ENCODE measurements at places on chromosomes 6 and 20.

GRCh38 chr6:50211582-50211981, 161.9 kb upstream of the DEFB112 start:
- H3K36me3 ChIP-seq, result no peaks in the 10 kb centered on the region
- H3K27me3 ChIP-seq, result no peaks in the 10 kb centered on the region
- DNase-seq, result no peak
- no peak overlapping the region for H3K4me3 ChIP-seq

- peak overlapping the region; percentile 84 for H3K27ac ChIP-seq
- H3K36me3 ChIP-seq, result peaks cover 4% of the 10 kb centered on the region
- DNase-seq, result no peak
These were observed 37.1 kb downstream of the MAN1A1 start for GRCh38 chr6:119312441-119312840.

- DNase-seq, result no peak
- no peaks in the 10 kb centered on the region for H3K36me3 ChIP-seq
- no peak overlapping the region for H3K27ac ChIP-seq
- H3K4me3 ChIP-seq, result no peak overlapping the region
These were observed 102.0 kb downstream of the HS3ST5 start for GRCh38 chr6:114240796-114241195.

GRCh38 chr20:50711113-50711825, 19.9 kb upstream of the RIPOR3 start:
- no peaks in the 10 kb centered on the region for H3K4me1 ChIP-seq
- H3K36me3 ChIP-seq, result no peaks in the 10 kb centered on the region
- DNase-seq, result no peak
- no peak overlapping the region for H3K4me3 ChIP-seq

DNA sequence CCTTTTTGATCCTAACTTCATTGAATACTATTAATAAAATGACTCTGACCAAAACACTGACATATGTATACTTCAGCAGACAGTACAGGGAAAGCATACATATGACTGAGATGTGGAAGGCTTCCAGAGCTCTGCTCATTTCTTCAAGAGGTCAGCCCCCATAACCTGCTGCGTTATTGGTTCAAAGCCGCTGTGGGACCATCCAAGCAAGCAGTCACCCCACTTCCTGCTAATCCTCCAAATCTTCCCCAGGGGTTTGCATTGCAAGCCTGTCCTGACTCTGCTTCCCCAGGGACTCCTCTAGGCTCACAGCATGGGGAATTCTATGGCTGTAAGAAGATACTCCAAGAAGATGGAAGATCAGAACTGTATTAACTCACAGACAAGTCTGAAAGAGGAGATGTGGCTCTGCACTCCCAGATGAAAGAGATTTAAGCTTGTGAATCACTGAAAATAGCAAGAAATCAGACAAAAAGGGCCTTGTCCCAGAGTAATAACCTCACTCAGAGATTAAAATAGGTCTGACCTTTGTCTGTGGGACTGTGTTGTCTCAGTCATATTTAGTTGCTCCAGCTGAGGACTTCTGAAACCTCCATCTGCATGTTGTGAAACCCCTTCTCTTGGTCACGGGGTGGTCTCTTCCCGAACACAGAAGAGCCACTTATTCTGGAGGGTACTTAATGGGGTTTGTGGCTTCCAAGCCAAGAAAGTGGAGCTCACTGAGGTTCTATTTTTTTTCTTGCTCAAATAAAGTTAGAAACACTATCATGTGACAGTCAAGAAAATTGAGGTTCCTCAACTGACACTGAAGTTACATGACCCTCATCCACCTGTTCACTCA, 101.5 kb upstream of the MARCKS start:
- no peaks in the 10 kb centered on the region for H3K27me3 ChIP-seq
- DNase-seq, result no peak
- H3K27ac ChIP-seq, result no peak overlapping the region
- no peaks in the 10 kb centered on the region for H3K36me3 ChIP-seq
- no peaks in the 10 kb centered on the region for H3K4me1 ChIP-seq

GRCh38 chr6:67666177-67666964, 968.7 kb upstream of the ADGRB3 start:
- H3K27me3 ChIP-seq, result no peaks in the 10 kb centered on the region
- no peak for DNase-seq
- H3K4me3 ChIP-seq, result no peak overlapping the region

GRCh38 chr6:116424001-116424400, 37.2 kb upstream of the CALHM6 start:
- no peak overlapping the region for H3K4me3 ChIP-seq
- no peak overlapping the region for H3K27ac ChIP-seq
- no peak for DNase-seq

- peaks cover 28% of the 10 kb centered on the region for H3K36me3 ChIP-seq
- no peak overlapping the region for H3K27ac ChIP-seq
- H3K4me1 ChIP-seq, result no peaks in the 10 kb centered on the region
- no peak for DNase-seq
These were observed 73.0 kb downstream of the SERAC1 start for GRCh38 chr6:158095031-158095430.

GRCh38 chr20:38747495-38748096, 664 bp upstream of the ACTR5 start:
- peaks cover 8% of the 10 kb centered on the region for H3K36me3 ChIP-seq
- no peaks in the 10 kb centered on the region for H3K27me3 ChIP-seq
- peak overlapping the region; percentile 91 for H3K4me3 ChIP-seq
- H3K4me1 ChIP-seq, result peaks cover 22% of the 10 kb centered on the region
- no peak for DNase-seq

GRCh38 chr6:87756858-87757257, 54.8 kb upstream of the AKIRIN2 start:
- peaks cover 21% of the 10 kb centered on the region for H3K4me1 ChIP-seq
- H3K27me3 ChIP-seq, result no peaks in the 10 kb centered on the region
- H3K36me3 ChIP-seq, result no peaks in the 10 kb centered on the region
- peak; percentile 52 for DNase-seq
- H3K4me3 ChIP-seq, result no peak overlapping the region

DNA sequence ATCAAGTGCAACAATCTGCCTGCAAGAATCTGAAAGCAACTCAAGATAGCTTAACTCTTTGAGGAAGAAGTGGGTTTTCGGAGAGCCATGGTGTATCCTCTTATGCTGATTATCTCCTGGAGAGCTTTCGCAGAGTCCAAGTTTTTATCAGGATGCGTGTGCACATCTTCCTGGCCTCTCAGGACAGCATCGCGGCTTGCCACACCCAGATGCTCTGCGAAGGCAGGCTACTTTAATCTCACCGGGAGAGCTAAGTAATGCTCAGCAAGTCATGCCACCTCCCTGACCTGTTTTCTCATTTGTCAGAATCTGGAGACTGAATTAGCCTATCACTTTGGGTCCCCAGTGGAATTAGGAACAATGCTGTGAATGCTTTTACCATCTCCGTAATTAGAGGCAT, 52.9 kb downstream of the TTI1 start:
- no peak overlapping the region for H3K4me3 ChIP-seq
- DNase-seq, result no peak
- peaks cover 29% of the 10 kb centered on the region for H3K36me3 ChIP-seq
- H3K27ac ChIP-seq, result no peak overlapping the region
- H3K27me3 ChIP-seq, result no peaks in the 10 kb centered on the region

DNA sequence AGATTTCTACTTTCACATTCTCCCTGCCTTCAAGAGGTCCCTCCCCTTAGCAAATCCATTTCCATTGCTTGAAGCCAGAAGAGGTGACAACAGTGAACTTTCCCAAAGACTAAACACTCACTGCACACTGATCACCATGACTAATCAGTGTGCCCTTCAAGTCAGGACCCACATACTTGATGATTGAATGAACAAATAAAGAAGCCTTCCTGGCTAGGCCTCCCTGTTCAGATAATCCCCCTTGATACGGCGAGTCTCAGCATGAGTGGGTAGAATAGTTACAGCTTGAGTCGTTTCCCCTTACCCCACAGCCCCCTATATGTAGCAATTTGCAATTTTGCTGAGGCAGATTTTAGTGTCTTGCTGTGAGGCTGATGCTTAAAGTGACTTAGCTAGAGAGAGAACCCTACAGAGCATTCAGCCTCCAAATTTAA, 102.2 kb downstream of the UNC5CL start:
- peaks cover 13% of the 10 kb centered on the region for H3K27me3 ChIP-seq
- no peaks in the 10 kb centered on the region for H3K36me3 ChIP-seq
- H3K4me3 ChIP-seq, result no peak overlapping the region
- no peak overlapping the region for H3K27ac ChIP-seq
- H3K4me1 ChIP-seq, result no peaks in the 10 kb centered on the region

DNA sequence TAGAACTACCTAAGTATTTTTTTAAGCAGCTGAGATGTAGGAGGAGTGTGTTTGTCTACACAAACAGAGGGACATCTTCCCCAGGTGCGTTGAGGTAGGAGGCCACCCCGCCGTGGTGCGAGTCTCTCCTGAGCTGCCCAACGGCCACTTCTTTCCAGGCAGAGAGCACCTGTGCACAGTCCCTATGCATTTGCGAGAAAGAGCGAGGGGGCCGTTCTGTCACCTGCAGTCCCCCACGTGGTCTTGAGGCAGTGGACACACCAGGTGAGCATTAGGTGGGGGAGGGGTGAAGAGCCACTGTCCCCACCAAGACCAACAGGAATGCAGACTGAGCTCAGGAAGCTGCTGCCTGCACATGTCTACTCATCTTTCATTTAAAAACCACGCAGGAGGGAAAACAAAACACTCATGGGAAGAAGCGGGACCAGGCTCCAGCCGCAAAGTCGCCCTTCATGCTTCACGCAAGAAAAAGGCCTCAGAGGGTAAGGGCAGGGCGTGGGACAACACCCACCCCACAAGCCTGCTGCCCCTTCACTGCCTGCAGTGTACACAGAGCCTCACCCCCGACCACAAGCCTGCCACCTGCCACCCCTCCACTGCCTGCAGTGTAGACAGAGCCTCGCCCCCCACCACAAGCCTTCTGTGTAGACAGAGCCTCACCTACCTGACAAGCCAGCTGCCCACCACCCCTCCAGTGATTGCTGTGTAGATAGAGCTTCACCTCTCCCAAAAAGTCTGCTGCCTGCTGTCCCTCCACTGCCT, 142.0 kb downstream of the DLL1 start:
- H3K27me3 ChIP-seq, result peaks cover 12% of the 10 kb centered on the region
- peaks cover 72% of the 10 kb centered on the region for H3K4me1 ChIP-seq
- H3K36me3 ChIP-seq, result peaks cover 11% of the 10 kb centered on the region
- peak overlapping the region; percentile 80 for H3K27ac ChIP-seq
- no peak overlapping the region for H3K4me3 ChIP-seq
- no peak for DNase-seq

- DNase-seq, result no peak
- no peaks in the 10 kb centered on the region for H3K4me1 ChIP-seq
- no peak overlapping the region for H3K27ac ChIP-seq
- no peaks in the 10 kb centered on the region for H3K36me3 ChIP-seq
- H3K27me3 ChIP-seq, result peaks cover 13% of the 10 kb centered on the region
- H3K4me3 ChIP-seq, result no peak overlapping the region
These were observed 704.2 kb upstream of the CITED2 start for GRCh38 chr6:140078561-140079125.

- peaks cover 11% of the 10 kb centered on the region for H3K36me3 ChIP-seq
- no peak for DNase-seq
- no peaks in the 10 kb centered on the region for H3K27me3 ChIP-seq
- no peak overlapping the region for H3K27ac ChIP-seq
- H3K4me1 ChIP-seq, result peaks cover 20% of the 10 kb centered on the region
These were observed 54.3 kb downstream of the MYLIP start for GRCh38 chr6:16183187-16183664.

DNA sequence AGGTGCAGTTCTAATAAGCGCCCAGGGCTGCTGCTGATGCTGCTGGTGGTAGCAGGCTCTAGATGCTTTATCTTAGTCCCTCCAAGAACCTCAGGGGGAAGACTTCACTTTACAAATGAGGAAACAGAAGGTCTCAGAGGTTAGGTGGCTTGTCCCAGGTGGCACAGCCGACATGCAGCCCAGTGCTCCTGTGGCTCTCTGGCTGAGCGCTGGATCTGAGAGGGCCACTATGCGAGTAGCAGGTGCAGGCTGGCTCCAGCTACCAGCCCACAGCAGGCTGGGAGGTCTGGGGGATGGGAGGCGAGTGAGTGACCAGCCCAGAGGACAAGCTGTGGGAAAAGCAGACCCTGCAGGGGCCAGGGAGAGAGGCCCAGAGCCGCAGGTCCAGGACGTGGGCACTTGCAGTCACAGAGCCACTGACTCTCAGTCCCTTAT, 90.9 kb downstream of the PRND start:
- peaks cover 85% of the 10 kb centered on the region for H3K4me1 ChIP-seq
- DNase-seq, result no peak
- peak overlapping the region; percentile 99 for H3K27ac ChIP-seq
- peaks cover 22% of the 10 kb centered on the region for H3K36me3 ChIP-seq

DNA sequence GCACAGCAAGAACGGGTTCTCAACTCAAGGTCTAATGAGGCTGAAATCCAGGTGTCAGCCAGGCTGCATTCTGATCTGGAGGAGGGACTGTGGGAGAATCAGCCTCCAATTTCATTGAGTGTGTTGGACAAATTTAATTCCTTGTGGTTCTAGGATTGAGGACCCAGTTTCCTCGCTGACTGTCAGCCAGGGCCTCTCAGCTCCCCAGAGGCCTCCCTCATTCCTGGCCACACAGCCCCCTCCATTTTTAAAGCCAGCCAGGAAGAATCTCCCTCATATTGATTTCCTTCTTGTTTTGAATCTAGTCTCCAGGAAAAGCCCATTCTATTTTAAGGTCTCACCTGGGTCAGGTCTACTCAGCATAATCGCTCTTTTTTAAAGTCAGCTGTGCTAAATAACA, 73.7 kb upstream of the ARMC2 start:
- H3K27me3 ChIP-seq, result no peaks in the 10 kb centered on the region
- no peaks in the 10 kb centered on the region for H3K4me1 ChIP-seq
- H3K27ac ChIP-seq, result no peak overlapping the region
- H3K36me3 ChIP-seq, result no peaks in the 10 kb centered on the region
- H3K4me3 ChIP-seq, result no peak overlapping the region
- DNase-seq, result no peak

DNA sequence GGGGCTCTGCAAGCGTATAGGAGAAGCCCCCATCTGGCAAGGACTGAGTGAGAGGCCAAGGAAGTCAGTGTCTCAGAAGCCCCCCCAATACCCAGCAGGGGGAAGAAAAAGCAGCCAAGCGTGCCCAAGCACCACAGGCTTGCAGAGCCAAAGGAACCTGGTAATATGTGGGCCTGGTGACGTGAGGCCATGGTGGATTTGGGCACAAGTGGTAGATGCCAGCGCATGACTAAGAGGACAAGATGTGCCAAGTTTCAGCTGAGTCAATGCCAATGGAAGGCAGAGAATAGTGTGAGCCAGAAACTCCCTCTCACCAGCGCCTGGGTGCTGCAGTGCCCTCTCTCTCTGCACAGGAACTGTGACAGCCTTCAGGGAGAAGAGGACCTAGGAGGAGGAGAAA, 110.0 kb downstream of the QRSL1 start:
- DNase-seq, result no peak
- H3K4me1 ChIP-seq, result no peaks in the 10 kb centered on the region
- peaks cover 3% of the 10 kb centered on the region for H3K27me3 ChIP-seq
- no peaks in the 10 kb centered on the region for H3K36me3 ChIP-seq
- no peak overlapping the region for H3K4me3 ChIP-seq

DNA sequence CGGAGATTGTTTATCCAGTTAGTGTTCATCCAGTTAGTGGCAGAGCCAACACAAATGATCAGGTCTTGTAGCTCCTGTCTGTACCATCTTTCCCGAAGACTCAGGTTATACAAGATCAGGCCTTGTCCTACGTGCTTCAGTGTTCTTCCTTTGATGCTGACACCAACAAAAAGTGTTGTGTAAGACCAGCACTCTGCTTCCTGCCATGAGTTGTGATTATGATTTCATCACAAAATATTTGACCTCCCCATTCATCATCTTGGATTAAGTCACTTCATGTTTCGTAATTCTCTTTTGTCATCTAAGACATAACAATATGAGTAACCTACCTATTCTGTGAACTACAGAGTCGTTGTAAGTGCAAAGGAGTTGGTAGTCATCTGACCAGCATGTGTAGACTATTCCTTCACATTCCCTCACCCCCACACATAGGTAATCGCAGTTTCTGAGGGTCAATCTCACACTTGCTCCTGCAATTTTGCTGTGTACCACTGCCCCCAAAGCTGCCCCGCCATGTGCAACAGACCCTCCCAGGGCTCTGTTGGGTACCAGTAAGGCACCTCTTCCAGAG, 135.6 kb upstream of the SLC22A23 start:
- H3K4me3 ChIP-seq, result no peak overlapping the region
- no peaks in the 10 kb centered on the region for H3K4me1 ChIP-seq
- H3K36me3 ChIP-seq, result no peaks in the 10 kb centered on the region
- DNase-seq, result no peak
- no peak overlapping the region for H3K27ac ChIP-seq
